AG10803 (cell line): ENCODE measurements at places on chromosomes 1 and 21.

DNA sequence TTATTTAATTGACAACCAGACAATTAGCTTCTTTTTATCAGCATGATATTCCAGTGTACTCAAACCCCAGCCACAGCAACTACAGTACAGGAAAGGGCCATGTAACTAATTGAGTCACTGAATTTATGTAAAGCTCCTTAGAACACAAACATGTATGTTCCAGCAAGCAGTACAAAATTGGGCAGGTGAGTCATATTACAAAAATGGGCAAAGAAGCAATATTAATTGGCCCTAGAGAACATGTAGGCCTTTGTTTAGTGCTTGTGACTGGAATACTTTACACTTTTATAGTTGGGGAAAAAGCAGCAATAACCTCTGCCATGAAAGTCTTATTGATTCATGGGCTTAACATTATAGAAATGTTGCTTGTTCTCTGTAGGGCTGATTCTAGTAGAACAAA, 31.8 kb downstream of the CLEC20A start:
- peak; percentile 63 for DNase-seq

- no peak for DNase-seq
These were observed 190.8 kb downstream of the CAMTA1 start for GRCh38 chr1:6976044-6976375.

DNA sequence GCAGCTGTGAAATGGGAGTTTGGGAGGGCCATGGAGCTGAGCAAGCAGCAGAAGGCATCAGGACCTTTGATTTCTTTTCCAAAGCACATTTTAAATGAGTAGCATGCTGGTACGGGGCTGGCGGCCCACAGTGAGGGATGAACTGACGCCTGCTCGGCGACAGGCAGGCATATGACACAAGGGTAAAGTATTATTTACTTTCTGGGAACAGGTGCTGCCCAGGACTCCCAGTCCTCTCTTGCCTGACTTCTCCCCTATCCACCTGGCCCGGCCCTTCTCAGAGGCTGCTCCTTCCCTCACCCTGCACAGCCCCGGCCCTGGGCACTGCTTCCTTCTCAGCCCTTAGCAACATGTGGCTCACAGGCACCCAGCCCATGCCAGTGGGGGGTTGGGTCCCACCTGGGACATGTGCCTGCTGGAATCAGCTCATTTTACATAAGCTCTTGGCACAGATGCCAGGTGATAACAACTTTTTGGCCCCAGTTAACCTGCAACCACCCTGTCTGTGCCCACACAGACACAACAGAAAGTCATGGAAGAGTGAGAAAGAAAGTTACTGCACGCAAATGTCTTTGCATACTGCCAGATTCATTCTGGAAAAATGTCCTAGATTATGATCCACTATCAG, 112.3 kb upstream of the GADD45A start:
- DNase-seq: peak; percentile 56

DNA sequence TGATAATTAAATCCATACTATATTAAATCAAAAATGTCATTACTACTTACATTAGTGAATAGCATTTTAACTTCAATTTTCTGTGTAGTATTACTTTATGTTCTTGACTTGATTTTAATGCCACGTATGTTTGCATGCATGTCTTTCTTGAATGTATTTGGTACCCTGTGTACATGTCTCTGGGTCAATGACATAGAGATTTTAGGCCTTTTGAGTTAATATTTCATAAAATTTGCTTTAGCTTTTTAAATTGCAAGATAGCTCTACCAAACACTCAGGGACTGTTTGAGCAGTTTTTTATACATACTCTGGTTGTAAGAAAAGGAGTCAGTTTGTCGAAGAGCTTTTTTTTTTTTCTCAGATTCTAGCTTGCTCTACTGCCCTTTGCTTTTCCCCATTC, 1.5 kb downstream of the MLLT11 start:
- no peak for DNase-seq

DNA sequence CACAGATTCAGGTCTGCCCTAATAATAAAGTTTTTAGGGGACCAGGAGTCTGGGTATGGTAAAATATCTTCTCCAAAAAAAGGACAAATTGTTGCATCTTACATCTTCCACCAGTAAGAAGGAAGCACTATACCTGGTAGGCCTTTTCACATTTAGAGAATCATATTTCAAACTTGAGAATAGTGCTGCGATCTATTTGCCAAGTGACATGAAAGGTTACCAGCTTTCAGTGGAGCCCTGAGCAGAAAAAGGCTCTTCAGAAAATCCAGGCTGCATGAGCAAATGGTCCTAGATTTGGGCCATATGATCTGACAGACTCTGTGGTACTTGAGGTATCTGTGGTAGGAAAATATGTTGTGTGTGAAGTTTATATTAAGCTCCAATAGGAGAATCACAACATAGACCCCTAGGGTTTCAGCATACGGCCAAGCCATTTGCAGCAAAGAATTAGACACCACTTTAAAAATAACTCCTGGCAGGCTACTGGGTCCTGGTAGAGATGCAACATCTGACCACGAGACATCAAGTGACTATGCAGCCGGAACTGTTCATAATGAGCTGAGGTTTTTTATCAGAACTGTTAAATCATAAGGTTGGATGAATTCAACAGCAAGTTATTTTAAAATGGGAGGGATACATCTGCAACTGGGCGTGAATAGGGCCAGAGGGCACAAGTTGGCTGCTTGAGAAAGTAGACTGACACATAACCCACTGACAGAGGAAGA, 38.6 kb upstream of the CCDC190 start:
- peak; percentile 59 for DNase-seq

GRCh38 chr1:176119549-176119948, 87.5 kb downstream of the COP1 start:
- peak; percentile 7 for DNase-seq

GRCh38 chr1:16922466-16922865, 735 bp downstream of the CROCC start:
- DNase-seq: no peak

DNA sequence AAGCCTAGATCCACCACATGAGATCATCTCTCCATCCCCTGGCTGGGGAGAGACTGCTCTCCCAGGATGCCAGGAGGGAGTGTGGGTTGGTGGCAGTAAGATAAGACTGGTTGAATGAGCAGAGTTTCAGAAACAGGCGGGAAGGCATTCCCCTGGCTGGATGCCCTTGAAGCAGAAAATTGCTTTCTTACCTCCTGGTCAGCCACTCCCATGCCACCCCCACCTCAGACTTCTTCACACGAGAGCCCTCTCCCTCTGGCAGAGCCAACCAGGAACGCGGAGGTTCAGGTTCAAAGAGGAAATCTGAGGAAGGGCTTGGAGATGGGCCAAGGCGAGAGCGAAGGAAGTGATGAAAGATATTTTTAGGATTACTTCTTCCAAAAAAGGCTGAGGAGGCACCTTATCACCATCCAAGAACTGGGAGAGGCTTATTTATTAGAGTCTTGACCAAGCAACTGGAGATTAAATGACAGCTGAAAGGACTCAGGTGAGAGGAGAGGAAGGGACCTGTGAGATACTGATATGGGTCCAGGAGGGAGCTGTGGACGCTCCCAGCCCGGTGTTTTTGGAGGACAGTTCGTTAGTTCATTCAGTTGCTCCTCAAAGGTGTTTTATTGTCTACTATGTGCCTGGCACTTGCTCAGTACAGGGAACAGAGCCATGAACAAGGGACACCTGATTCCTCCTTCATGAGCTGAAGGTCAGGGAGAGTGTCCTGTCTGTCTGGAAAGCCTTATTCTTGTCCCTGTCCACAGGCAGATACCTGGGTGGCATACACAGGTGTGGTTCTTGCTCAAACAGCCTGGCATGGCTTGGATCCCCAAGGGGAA, 18.9 kb upstream of the SLC26A9 start:
- no peak for DNase-seq
